ENCODE measurements at places on chromosomes 4 and X.

- no peak for DNase-seq
These were observed 17.4 kb downstream of the SORCS2 start for GRCh38 chr4:7209699-7210098.

DNA sequence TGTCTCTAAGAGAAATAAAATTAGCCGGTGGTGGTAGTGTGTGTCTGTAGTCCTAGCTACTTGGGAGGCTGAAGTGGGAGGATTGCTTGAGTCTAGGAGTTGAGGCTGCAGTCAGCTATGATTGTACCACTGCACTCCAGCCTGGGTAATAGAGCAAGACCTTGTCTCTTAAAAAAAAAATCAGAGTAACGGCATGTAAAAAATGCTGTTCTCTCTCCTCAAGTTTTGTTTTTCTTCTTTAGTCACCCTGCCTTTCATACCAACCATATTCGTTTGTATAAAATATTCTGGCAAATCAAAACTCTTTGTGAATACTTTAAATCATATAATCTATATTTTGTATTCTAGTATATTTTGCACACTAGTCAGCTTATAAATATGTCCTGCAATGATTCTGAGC, 44.8 kb upstream of the NUDT6 start:
- no peak for DNase-seq

DNA sequence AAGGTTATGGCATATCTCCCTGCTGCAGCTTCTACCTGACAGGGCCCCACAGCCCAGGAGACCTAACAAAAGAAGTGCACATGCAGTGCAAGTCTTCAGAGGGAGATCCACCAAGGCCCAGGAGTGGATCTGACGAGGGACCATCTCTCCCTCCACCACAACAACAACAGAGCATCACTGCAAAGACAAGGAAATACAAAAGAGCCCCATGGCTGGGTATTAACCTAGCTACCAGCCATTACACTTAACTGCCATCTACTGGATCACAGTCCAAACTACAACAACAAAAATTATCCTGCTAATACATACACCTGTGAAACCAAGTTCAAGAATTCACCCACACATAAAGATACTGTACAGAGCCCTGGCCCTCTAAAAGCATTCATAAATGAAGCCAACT, 280.2 kb upstream of the SLC7A11 start:
- DNase-seq, result no peak

DNA sequence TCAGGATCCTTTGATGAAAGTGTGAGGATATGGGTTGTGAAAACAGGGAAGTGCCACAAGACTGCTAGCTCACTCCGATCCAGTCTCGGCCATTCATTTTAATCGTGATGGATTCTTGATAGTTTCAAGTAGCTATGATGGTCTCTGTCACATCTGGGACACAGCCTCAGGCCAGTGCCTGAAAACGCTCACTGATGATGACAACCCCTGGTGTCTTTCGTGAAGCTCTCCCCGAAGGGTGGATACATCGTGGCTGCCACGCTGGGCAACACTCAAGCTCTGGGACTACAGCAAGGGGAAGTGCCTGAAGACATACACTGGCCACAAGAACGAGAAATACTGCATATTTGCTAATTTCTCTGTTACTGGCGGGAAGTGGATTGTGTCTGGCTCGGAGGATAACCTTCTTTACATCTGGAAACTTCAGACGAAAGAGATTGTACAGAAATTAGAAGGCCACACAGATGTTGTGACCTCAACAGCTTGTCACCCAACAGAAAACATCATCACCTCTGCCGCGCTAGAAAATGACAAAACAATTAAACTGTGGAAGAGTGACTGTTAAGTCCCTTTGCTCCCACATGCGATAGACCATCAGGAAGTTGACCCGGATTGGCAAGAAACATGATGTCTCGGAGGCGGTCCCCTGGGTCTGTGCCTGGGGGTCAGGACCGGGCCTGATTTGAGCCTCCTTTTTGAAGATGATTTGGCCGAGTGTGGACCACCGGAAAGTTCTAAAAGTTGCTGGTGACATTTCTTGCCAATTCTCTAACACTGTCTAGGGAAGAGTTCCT, 22.2 kb downstream of the LIAS start:
- DNase-seq, result no peak

DNA sequence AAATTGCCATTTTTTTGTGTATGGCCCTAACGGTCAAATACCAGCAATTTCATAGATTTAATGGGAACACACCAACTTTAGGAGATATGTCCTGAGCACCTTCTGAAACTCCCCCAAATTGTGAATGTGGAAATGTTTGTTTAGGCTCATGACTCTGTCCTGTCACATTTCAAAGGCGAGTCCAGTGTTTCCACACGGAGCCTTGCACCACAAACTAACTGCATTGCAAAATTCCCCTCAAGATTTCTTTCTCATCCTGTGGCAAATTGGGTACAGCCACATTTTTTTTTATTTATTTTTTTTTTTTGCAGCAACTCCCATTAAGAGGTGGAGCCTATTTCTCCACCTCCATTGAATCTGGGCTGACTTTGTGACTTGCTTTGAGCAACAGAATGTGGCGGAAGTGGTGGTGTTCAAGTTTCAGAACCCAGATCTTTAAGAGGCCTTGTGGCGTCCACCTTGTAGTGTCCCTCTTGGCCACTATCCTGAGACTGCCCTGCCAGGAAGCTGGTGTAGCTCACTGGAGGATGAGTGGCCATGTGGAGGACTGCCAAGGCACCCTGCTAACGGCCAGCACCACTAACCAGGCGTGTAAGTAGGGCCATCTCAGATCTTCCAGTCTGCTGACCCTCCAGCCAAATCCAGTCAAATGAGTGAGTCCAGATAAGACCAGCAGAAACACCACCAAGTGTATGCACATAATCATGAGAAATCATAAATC, 172.4 kb upstream of the SCML1 start:
- no peak for DNase-seq

GRCh38 chr4:117001077-117001476, 84.3 kb downstream of the TRAM1L1 start:
- DNase-seq, result no peak

GRCh38 chrX:117996918-117997480, 119.6 kb downstream of the KLHL13 start:
- no peak for DNase-seq

GRCh38 chrX:22429704-22430103, 157.0 kb downstream of the CBLL2 start:
- no peak for DNase-seq

GRCh38 chr4:96164814-96165351, 325.0 kb downstream of the PDHA2 start:
- no peak for DNase-seq

DNA sequence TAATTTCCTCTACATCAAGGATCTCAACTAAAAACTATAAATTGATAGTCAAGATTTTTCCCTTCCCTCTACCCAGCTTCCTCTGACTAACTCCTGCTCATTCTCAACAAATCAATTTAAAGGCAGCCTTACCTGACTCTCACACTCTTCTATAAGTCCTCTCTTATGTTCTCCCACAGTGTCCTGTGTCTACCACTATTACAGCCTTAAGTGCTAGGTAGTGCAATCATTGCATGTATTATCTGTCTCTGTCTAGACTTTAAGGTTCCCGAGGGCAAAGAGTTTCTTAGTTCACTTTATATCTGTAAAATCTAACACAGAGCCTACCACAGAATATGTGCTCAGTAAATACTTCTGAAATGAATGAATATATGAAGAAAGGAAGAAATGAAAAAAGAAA, 123.7 kb downstream of the BTC start:
- DNase-seq, result no peak

- no peak for DNase-seq
These were observed 101.1 kb downstream of the ENOX2 start for GRCh38 chrX:130801901-130802300.

GRCh38 chr4:5824635-5825034, 68.3 kb downstream of the CRMP1 start:
- DNase-seq, result no peak

DNA sequence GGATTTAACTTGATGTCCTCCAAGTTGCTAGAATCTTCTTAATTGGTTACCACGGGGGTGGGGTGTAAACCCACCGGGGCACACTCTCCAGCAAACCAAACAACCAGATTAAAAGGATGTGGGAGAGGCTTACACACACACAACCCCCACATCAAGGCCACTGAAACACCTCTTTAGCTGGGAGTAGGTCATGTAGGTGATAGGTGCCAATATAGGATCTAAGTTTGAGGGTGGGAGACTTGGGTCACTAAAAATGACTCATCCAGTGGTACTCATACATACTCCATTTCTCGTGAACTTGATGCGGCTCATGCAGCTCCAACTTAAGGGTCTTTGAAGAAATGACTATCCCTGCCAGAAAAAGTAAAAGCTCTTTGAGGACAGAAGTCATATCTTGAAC, 20.5 kb upstream of the CD40LG start:
- DNase-seq, result no peak

DNA sequence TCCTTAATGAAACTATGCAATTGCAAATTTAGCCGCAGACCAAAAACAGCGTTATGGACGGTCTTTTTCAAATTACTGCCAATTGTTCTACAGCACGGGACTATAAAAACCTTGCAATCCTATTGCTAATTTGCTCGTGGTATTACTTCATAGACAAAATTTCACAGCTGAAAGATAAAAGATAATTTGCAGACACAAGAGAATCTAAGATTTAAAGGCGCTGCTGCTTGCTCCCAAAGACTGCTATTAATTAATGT, 1.4 kb upstream of the CAMK2D start:
- DNase-seq, result no peak

- no peak for DNase-seq
These were observed 7.5 kb upstream of the WFS1 start for GRCh38 chr4:6262176-6262575.

DNA sequence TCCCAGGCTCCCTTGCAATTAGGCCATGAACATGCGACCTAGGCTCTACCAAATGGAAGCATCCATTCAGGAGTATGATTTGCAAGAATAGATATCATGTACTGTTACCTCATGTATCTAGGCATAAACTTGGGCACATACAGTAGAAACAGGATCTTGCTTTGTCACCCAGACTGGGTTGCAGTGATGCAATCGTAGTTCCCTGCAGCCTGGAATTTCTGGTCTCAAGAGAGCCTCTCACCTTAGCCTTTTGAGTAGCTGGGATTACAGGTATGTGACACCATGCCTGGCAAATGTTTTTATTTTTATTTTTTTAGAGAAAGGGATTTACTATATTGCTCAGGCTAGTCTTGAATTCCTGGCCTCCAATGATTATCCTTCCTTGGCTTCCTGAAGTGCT, 994.2 kb downstream of the ADGRL3 start:
- DNase-seq, result no peak

DNA sequence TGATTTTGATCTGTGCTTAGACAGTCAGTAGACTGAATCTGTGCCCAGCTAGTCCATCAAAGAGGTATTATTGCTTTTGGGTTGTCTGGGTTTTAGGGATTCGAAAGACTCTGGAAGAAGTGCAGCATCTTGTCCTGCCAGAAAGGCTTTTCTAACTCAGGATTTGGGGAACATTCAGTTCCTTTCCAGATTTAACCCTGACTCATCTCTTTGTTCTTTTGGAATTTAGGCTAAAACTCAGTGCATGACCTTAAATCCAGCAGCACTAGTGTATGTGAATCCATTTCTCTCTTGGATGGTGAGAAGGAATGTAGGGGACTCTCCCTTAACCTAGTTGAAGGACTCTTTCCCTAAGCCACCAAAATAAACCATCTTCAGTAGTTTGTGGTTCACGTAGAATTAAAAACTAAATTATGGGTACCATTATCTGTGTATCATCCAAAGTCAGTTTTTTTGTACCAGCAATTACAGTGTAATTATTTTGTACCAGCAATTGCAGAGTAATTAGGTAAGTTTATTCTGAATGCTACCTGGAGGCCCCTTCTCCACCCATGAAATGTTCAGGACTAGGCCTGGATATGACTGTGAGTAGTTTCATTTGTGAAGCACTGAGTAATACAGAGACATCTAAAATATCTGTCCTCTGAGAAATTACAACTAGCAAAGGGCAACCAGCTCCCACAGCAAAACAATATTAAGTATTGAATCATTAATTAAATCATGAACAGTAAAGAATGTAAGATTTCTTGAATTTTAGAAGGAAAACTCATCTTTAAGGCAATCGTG, 384.0 kb downstream of the TMA16 start:
- no peak for DNase-seq

DNA sequence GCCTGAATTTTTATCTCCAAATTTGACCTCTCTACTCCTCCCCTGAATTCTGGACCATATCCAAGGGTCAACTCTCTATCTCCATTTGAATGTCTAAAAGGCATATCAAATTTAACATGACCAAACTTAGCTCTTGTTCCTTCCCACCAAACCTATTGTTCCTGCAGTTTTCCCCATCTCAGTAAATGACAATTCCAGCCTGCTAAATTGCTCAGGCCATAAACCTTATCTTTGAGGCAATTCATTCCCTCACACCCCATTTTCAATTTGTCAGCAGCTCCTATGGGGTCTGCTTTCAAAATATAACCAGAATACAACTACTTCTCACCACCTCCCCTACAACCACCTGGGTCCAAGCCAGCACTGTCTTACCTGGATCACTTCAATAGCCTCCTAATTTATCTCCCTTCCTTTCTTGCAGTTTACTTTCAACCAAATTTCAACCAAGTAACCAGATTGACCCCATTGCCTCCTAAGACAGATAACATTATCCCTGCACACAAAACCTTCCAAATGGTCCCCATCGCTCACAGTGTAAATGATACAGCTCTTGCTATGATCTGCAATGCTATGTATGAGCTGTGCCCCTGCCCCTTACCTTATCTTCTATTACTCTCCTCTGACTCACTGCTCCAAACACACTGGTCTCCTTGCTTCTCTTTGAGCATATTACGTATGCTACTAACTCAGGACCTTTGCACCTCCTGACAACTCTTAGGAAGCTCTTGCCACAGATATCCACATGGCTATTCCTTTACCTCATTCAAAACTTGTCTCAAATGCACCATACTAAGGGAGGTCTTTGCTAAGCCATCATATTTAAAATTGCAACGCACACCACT, 66.0 kb downstream of the CAMK2D start:
- no peak for DNase-seq

- DNase-seq, result no peak
These were observed 78.3 kb downstream of the PARM1 start for GRCh38 chr4:75011131-75011795.

- no peak for DNase-seq
These were observed 7.6 kb upstream of the COMMD8 start for GRCh38 chr4:47471064-47471463.

DNA sequence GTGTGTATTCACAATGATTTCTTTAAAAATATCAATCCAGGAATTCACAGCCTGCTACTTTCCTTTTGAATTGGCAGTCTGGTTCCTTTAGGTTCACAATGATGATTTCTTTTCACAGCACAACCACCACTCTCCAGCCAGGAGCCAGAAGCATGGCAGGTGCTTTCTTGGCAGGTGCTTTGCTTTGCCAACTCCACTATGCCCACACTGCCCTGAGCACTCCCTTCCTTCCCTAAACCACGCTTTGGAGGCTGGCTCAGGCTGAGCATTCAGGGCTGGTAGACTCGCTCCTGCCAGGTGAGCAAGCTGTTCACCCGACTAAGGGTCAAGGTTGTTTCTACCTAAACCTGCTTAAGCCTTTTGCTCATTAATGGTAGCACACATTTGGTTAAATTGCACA, 184.5 kb downstream of the SH3KBP1 start:
- DNase-seq, result no peak

GRCh38 chr4:181475359-181475758, 767.8 kb upstream of the TENM3 start:
- no peak for DNase-seq
